ENCODE measurements at places on chromosomes 4 and X. TPM values are rescaled to one million over a fixed set of nuclear protein-coding genes. Genes with fewer than 3 reads are reported as not detected.

DNA sequence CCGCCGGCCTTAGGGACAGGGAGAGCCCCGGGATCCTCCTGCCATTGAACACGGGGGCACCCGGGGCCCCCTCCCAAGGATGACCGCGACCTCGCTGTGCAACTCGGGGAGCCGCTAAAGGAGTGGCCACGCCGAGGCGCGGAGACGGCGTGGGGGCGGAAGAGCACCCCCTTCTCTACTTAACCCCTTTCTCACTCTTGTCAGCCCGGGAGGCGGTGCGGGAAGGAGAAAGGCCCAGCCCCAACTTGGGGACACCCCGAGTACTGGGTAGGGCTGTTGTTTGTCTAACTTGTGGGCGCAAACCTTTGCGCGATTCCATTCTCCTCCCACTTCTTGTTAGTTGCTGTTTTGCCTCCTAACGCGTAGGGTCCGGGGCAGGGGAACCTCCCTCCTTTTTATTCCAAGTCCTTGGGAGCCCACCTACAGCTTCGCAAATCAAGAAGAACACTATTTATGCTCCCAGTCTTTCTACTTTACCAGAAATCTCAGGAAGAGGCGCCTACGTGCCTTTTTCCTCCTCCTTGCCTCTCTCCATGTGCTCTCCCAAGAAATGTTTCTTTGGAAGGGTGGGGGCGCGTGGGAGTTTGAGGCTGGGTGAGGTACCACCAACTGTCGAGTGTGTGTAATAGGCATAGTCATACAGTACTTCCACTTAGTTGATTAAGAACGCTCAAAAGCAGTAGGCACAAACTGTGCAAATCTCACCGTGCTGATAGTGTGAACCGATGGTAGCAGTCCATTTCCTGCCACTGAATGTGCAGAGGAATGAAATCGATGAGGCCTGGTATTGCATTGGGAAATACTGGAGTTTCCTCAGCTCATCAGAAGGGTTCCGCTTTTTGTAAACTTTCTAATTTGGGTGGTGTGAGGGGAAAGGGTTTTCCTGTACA is 813 bp downstream of the DIAPH2 start:
- no peak for DNase-seq

DNA sequence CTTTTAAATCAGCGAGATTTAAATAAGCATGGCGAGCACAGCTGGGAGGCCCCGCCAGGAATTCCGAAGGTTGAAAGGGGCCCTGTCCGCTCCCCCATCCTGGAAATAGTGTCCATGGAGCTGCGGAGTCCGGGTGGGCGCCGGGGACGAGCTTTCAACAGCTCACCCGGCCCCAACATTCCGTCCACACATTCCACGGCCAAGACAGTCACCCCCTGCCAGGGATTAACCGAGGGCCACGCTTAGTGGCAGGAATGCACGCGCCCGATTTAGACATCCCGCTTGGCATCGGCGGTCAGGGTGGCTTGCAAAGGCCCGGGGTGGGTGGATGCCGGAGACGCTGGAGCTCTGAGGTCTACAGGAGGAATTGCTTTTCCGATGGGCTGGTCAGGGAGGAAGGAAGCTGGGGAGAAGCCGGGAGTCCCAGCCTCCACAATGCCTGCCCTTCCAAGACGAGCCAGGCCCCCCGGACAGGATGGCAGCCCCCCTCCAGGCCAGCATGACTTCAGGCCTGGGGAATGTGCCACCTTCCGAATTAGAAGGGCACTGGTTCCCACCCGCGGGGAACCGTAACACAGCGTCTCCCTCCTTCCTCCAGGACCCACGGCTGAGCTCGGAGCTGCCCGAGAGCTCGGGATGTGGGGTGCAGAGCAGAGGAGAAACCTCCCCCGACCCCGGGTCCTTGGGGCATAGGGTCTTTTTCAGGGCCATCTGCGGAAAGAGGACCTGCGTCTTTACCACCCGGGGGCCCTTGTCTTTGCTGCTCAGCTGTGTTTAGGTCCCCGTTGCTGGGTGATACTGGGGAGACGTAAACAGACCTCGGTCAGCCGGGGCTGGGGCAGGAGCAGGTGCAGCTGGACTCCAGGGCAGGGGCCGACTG is 26.9 kb upstream of the PPP2R3B start:
- peak; percentile 81 for DNase-seq

DNA sequence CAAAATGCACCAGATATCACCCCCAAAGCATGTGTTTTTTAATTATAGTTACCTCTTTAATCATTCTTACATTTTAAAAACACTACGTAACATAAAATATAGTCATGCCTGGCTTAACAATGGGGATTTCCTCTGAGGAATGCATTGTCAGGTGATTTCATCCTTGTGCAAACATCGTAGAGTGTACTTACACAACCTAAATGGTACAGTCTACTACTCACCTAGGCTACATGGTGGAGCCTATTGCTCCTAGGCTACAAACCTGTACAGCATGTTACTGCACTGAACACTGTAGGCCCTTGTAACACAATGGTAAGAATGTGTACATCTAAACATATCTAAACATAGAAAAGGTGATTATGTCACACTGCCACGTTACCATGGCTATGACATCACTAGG is 208.6 kb downstream of the SPOCK3 start:
- DNase-seq = no peak

GRCh38 chr4:175813821-175814220 is 1.8 kb upstream of the GPM6A start:
- no peak for DNase-seq

Gene ZNF718
- total RNA-seq = 7.1 TPM

GRCh38 chr4:16684097-16684496 is 214.3 kb downstream of the LDB2 start:
- no peak for DNase-seq

Gene DCK
- 14.9 TPM for total RNA-seq

Gene TMEM156
- total RNA-seq = 0.32 TPM

GRCh38 chr4:182752158-182752910 is 164.9 kb downstream of the DCTD start:
- DNase-seq = no peak

Gene NXF3
- not detected for total RNA-seq

DNA sequence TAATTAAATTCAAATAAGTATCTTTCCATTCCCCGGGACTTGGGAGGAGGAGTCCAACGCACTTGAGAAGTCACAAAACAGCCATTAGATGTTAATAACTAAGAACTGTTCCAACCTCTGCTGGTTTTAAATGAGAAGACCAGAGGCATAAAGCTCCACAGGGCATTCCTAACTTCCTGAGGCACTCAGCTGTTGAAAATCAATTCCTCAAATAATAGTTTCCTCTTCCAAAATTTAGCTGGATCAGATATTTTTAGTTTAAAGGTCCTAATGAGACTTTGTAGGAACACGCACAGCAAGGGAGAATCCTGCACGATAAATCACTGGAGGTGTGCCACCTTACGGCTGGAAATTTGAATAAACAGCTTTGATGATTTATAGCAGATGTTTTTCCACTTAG is 504.3 kb upstream of the ZFP42 start:
- no peak for DNase-seq

DNA sequence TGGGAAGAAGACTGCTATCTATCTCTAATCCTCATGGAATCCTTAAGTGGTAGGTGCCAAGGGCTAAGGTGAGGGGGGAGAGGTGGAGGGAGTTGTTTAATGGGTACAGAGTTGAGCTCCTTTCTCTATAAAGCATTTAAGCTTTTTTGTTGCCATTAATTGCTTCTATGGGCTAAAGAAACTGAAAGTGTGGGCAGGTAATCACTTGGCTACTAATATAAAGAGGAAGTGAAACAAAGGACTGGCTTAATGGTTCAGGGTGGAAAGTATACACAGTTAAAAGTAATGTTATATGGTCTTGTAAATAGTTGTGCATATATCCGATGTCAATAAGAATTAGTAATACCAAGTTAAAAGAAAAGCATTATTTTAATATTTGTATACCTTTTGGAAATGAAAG is 83.9 kb downstream of the POLA1 start:
- no peak for DNase-seq

- DNase-seq = no peak
Observed at GRCh38 chr4:126890383-126890782, 742.4 kb upstream of the INTU start.

DNA sequence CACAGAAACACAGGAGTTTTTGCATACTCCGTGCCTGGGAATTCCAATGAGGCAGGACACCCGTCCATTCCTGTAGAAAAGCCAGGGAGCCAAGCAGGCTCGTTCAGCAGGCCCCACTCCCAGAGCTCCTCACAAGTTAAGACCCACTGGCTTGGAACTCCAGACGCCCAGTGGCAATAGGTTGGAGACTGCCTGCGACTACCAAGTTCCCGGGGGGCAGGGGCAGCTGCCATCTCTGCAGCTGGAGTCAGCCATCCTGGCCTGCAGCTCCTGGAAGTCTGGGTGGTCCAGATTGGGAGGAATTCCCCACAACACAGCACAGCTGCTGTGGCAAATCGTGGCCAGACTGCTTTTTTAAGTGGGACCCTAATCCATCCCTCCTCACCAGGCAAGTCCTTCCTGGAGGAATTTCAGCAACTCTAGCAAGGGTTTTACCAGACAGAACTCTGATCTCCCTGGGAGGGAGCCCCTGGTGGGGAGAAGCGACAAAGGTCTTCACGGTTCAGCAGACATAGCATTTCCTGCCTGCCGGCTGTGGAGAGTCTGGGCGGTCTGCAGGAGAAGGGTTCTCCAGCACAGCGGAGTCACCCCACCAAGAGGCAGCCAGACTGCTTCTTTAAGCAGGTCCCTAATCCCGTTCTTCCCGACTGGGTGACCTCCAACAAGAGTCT is 231.9 kb downstream of the STPG2 start:
- no peak for DNase-seq

DNA sequence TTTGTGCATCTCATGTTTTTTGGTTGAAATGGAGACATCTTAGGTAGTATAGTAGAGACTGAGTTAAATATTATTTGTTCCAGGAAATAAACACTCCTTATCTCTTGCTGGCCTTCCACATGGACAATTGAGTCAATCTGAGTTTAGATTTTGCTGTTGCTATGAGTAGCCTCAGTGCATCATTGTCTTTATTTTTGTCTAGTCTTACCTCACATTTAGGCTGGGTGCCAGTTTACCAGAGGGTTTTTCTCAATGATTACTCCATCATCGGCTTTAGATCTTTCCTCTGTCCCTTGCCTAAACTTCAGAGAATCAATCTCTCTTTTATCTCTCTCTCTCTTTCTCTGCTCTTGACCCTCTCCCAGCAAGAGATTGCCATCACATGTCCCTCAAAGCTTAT is 73.6 kb downstream of the GABRB1 start:
- DNase-seq = no peak

Gene ZNF81
- 15.8 TPM for total RNA-seq

DNA sequence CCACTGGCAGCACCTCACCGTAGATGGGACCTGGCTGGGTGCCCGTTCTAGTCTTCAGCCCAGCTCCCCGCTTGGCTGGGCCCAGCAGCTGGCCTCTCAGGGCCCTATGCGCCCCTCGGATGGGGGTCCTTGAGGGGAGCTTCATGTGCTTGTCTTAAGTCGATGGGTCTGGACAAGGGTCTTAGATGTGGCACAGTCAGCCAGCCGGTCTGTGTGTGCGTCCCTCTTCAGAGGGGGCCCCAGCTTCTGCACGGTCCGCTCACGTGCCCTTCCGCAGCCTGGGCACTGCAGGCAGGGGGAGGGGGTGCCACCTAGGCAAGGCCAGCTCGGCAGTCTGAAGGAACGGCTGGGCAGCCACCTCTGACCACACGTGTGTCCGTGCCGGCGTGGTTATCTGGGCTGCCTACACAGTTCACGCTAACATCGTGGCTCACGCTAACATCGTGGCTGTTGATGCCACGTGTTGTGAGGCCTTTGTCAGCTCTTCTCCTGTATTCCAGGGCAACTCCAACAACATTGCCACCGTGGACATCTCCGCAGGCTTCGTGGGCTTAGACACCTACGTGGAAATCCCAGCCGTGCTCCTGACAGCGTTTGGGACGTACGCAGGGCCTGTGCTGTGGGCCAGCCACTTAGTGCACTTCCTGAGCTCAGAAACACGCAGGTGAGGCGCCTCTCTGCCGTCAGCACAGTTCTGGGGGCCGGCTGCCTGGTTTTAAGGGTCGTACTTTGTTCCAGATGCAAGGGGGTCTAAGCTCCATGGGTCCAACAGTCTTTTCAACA is 34.5 kb downstream of the PIGG start:
- DNase-seq = peak; percentile 74

Gene VSIG4
- total RNA-seq = not detected

DNA sequence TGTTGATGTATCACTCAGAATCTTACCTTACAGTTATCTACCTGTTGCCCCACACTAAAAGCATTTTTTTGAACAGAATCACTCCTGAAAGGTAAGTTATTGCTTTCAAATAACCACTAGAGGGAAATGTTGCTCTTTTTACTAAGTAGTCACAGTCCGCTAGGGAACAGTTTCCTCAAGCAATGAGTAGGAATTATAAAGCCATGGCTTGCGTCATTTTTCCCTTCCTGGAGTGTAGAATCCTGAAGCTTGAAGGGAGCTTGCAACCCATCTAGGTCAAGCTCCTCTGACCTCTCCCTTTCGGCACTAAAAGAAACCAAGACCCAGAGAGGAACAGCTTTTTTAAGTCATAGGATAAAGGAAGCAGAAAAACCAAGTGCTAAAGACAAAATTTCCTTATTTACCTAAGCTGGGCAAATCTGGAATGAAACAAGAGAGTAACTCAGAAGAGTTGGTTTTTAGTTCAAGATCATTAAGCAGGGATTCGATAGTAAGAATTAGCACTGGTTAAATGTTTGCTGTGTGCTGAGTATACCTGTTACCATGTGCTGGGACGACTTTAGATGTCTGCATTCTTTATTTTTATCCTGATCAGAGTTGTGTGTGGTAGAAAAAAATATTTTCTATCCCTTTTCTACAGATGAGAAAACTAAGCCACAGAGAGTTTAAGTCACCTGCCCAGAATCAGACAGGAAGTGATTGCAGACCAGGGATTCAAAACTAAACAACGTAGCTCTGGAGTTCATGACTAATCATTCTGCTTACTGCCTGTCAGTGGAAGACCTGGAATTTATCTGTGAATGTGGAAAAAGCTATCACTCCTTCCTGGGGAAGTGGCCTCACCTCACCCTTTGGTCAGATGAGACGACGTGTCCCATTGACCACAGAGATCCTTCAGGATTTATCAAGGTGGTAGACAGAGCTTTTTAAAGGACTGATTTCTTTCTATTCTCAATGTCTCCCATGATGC is 631.5 kb downstream of the RAB28 start:
- no peak for DNase-seq

- DNase-seq = no peak
Observed at GRCh38 chr4:21991050-21991449, 42.5 kb upstream of the KCNIP4 start.
